Uterine smooth muscle cell (primary cell): ENCODE measurements at places on chromosomes 3 and 15. TPM values are rescaled to one million over a fixed set of nuclear protein-coding genes. Genes with fewer than 3 reads are reported as not detected.

The GATM gene
- total RNA-seq = 0.25 and 0.44 TPM in 2 replicates

The SYNM gene
- total RNA-seq = 4.0 and 6.9 TPM in 2 replicates

The CTXND1 gene
- under 0.01 TPM in 2 replicates for total RNA-seq

The FAM98B gene
- total RNA-seq = 8.1 and 11.0 TPM in 2 replicates

The TNNC1 gene
- total RNA-seq = 0.33 TPM in 1 of 2 replicates, not detected in the other

The TMCO5A gene
- total RNA-seq = under 0.01 TPM in 1 of 2 replicates, not detected in the other

The RARB gene
- 26.4 and 44.8 TPM in 2 replicates for total RNA-seq

The SPTBN5 gene
- total RNA-seq = under 0.01 and 0.11 TPM in 2 replicates

The SMCO1 gene
- total RNA-seq = not detected in 2 replicates

The FBXL22 gene
- 0.22 and 1.5 TPM in 2 replicates for total RNA-seq

The NR1I2 gene
- 0.12 TPM in 1 of 2 replicates, not detected in the other for total RNA-seq
